ENCODE measurements at places on chromosomes 1 and 21. TPM values are rescaled to one million over a fixed set of nuclear protein-coding genes. Genes with fewer than 3 reads are reported as not detected.

GRCh38 chr1:71882637-71883036 is 399.7 kb downstream of the NEGR1 start:
- no peak overlapping the region for H3K4me3 ChIP-seq
- no peak for DNase-seq
- no peaks in the 10 kb centered on the region for H3K27me3 ChIP-seq
- H3K36me3 ChIP-seq: no peaks in the 10 kb centered on the region
- H3K27ac ChIP-seq: no peak overlapping the region

GRCh38 chr1:59051007-59051406 is 245.9 kb upstream of the FGGY start:
- no peak overlapping the region for H3K27ac ChIP-seq
- no peak overlapping the region for H3K4me3 ChIP-seq

- H3K27ac ChIP-seq: peak overlapping the region; percentile 24
- peaks cover 71% of the 10 kb centered on the region for H3K4me1 ChIP-seq
- no peaks in the 10 kb centered on the region for H3K27me3 ChIP-seq
- H3K4me3 ChIP-seq: no peak overlapping the region
- H3K36me3 ChIP-seq: no peaks in the 10 kb centered on the region
These were observed 34.9 kb downstream of the NFIA start for GRCh38 chr1:61117283-61117682.

The TRIM46 gene
- total RNA-seq: 0.17 TPM

GRCh38 chr1:153957744-153958110 is 685 bp downstream of the CRTC2 start:
- peak overlapping the region; percentile 93 for H3K4me3 ChIP-seq
- peaks cover 43% of the 10 kb centered on the region for H3K36me3 ChIP-seq
- DNase-seq: no peak
- H3K27ac ChIP-seq: peak overlapping the region; percentile 96
- no peaks in the 10 kb centered on the region for H3K27me3 ChIP-seq

- peaks cover 40% of the 10 kb centered on the region for H3K4me1 ChIP-seq
- H3K4me3 ChIP-seq: no peak overlapping the region
- H3K36me3 ChIP-seq: no peaks in the 10 kb centered on the region
- no peak for DNase-seq
- H3K27ac ChIP-seq: peak overlapping the region; percentile 48
These were observed 8.7 kb downstream of the LAPTM5 start for GRCh38 chr1:30748699-30749401.

GRCh38 chr21:42319376-42319775 is 4.2 kb upstream of the TFF3 start:
- H3K27ac ChIP-seq: no peak overlapping the region
- no peaks in the 10 kb centered on the region for H3K4me1 ChIP-seq
- no peaks in the 10 kb centered on the region for H3K27me3 ChIP-seq
- DNase-seq: no peak

GRCh38 chr1:89949991-89950624 is 44.8 kb upstream of the ZNF326 start:
- no peaks in the 10 kb centered on the region for H3K4me1 ChIP-seq
- no peak for DNase-seq
- H3K4me3 ChIP-seq: no peak overlapping the region
- H3K27ac ChIP-seq: no peak overlapping the region
- no peaks in the 10 kb centered on the region for H3K36me3 ChIP-seq

DNA sequence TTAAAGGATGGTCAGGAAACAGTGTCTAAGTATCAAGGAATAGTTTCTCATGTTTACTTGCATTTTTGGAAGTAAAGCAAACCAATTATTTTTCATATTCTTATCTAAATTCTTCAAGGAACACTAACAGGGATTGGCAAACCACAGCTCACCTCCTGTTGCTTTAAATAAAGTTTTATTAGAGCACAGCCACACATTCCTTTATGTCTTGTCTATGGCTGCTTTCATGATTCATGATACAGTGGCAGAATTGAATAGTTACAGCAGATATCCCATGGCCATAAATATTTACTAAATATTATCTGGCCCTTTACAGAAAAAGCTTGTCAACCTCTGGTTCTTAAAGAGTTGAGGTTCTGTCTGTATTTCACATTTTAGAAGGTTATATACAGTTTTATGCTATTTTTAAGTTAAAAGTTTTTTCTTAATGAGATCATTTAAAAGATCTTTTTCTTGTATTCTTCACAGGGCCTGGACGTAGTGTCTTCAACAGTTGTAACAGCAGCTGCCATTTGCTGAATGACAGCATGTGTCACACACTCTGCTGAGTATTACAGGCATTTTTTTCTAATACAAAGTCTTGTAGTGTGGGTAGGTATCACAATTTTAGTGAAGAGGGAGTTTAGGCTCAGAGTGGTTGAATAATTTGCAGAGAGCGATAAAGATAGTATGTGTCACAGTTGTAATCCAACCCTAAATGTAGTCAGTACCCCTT is 2.6 kb downstream of the ZNF691 start:
- H3K4me3 ChIP-seq: no peak overlapping the region
- H3K27ac ChIP-seq: no peak overlapping the region
- no peaks in the 10 kb centered on the region for H3K27me3 ChIP-seq
- H3K4me1 ChIP-seq: peaks cover 15% of the 10 kb centered on the region
- DNase-seq: no peak
- peaks cover 25% of the 10 kb centered on the region for H3K36me3 ChIP-seq

DNA sequence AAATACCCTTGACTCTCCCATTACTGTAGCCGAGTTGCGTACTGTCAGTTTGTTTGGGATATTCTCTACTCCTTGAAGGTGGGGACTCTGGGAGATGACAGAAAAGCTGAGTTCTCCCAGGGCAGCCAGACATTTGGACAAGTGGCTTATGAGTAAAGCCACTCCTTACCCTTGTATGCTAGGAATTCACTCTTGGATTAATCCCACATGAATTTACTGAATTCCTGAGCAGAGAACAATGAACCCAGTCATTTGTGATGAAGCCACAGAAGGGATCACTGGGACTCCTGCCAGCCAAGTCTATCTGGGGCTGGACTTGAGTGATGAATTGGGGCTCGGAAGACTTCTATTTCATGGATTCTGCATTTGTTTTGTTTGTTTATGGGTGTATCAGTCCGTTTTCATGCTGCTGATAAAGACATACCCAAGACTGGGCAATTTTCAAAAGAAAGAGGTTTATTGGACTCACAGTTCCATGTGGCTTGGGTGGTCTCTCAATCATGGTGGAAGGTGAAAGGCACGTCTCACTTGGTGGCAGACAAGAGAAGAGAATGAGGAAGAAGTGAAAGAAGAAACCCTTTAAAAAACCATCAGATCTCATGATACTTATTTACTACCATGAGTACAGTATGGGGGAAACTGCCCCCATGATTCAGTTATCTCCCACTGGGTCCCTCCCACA is 25.1 kb downstream of the C1orf116 start:
- no peak overlapping the region for H3K4me3 ChIP-seq
- no peaks in the 10 kb centered on the region for H3K36me3 ChIP-seq
- H3K27ac ChIP-seq: no peak overlapping the region
- H3K4me1 ChIP-seq: no peaks in the 10 kb centered on the region

The TADA1 gene
- total RNA-seq: 7.3 TPM

- H3K27me3 ChIP-seq: no peaks in the 10 kb centered on the region
- H3K27ac ChIP-seq: no peak overlapping the region
- H3K36me3 ChIP-seq: no peaks in the 10 kb centered on the region
- peaks cover 56% of the 10 kb centered on the region for H3K4me1 ChIP-seq
These were observed 109.3 kb downstream of the GDAP2 start for GRCh38 chr1:117820096-117820495.

The HS2ST1 gene
- 11.6 TPM for total RNA-seq

DNA sequence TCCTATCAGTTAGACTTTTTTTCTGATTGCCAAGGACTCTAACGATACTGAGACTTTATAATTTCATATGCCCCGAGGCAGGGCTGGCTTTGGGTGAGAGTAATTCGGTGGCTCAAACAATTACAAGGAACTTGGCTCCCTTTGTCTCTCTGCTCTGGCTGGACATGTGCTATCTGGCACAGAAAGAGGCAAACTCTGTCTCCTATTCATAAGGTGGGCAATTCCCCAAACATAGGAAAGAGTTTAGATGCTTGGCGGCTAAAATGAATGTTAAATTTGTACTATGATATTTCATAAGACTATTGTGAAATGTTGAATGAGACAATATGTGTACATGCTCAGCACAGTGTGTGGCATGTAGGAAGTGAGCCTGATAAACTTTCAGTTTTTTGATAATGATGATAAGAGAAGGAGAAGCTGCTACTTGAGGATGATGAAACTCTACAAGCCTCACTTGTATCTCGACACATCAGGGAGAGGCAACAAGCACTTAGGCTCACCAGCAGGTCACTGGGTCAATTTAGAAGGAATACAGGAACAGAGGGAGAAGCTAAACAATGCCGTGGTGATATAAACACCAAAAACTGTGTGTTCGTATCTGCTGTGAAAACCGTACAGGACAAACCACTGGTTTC is 12.6 kb upstream of the NTPCR start:
- DNase-seq: peak; percentile 55
- H3K27me3 ChIP-seq: no peaks in the 10 kb centered on the region
- H3K4me1 ChIP-seq: no peaks in the 10 kb centered on the region
- no peaks in the 10 kb centered on the region for H3K36me3 ChIP-seq
- H3K27ac ChIP-seq: no peak overlapping the region

The RIPPLY3 gene
- not detected for total RNA-seq

DNA sequence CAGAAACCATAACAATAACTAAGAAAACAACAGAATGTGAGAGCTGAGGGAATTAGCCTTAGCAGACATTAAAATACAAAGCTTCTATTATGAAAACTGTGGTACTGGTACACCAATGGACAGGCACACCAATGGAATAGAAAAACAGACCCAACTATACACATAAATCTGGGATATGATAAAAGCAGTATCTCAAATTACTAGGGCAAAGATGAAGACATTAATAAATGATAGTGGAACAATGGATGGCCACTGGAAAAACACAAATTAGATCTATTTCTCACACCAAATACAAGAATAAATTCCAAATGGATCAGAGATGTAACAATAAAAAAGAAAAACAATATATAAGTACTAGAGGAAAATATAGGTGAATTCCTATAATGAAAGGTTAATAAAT is 65.4 kb upstream of the SLFNL1 start:
- no peaks in the 10 kb centered on the region for H3K4me1 ChIP-seq
- DNase-seq: no peak
- H3K4me3 ChIP-seq: no peak overlapping the region
- H3K27ac ChIP-seq: no peak overlapping the region
- H3K27me3 ChIP-seq: no peaks in the 10 kb centered on the region

The MPZ gene
- total RNA-seq: 18.4 TPM
